ENCODE measurements at places on chromosomes 1 and 21. TPM values are rescaled to one million over a fixed set of nuclear protein-coding genes. Genes with fewer than 3 reads are reported as not detected.

Gene IL19
- total RNA-seq: 1.7 TPM

Gene PADI4
- not detected for total RNA-seq

Gene HSPA6
- under 0.01 TPM for total RNA-seq

Gene CATSPERE
- total RNA-seq: 1.7 TPM

Gene TTC22
- not detected for total RNA-seq

Gene CHIT1
- under 0.01 TPM for total RNA-seq

Gene CRNN
- total RNA-seq: not detected

Gene NAV1
- 37.6 TPM for total RNA-seq

Gene SMCP
- not detected for total RNA-seq

Gene TNNI3K
- total RNA-seq: 1.3 TPM

Gene AQP10
- not detected for total RNA-seq

Gene LAMB3
- 3.9 TPM for total RNA-seq

All from fibroblast of villous mesenchyme (primary cell).